ENCODE measurements at places on chromosomes 7 and 10. TPM values are rescaled to one million over a fixed set of nuclear protein-coding genes. Genes with fewer than 3 reads are reported as not detected.

CDNF gene
- total RNA-seq = not detected

RNLS gene
- 12.1 TPM for total RNA-seq

ATOH7 gene
- not detected for total RNA-seq

ZFYVE27 gene
- total RNA-seq = 62.2 TPM

AP5Z1 gene
- total RNA-seq = 115 TPM

ZNF467 gene
- total RNA-seq = 42.3 TPM

C10orf67 gene
- total RNA-seq = not detected

KNDC1 gene
- 0.21 TPM for total RNA-seq

CYP3A5 gene
- total RNA-seq = 0.43 TPM

PTTG1IP2 gene
- not detected for total RNA-seq

KDM7A gene
- 65.1 TPM for total RNA-seq

DPYSL4 gene
- total RNA-seq = not detected

SPAG6 gene
- total RNA-seq = not detected

PIK3AP1 gene
- 5.9 TPM for total RNA-seq

H2BK1 gene
- total RNA-seq = not detected

FKBP9 gene
- total RNA-seq = 302 TPM

RNF32 gene
- 0.32 TPM for total RNA-seq

BTBD16 gene
- not detected for total RNA-seq

COL13A1 gene
- 8.0 TPM for total RNA-seq

TLL2 gene
- not detected for total RNA-seq

NPSR1 gene
- not detected for total RNA-seq

SPDYE5 gene
- total RNA-seq = not detected

DLD gene
- total RNA-seq = 19.2 TPM
